Upper lobe of left lung (tissue), 6 donors: ENCODE measurements at places on chromosomes 1 and 21.
A peak's percentile ranks its signal among the peaks of the same experiment; 100 is the strongest.

DNA sequence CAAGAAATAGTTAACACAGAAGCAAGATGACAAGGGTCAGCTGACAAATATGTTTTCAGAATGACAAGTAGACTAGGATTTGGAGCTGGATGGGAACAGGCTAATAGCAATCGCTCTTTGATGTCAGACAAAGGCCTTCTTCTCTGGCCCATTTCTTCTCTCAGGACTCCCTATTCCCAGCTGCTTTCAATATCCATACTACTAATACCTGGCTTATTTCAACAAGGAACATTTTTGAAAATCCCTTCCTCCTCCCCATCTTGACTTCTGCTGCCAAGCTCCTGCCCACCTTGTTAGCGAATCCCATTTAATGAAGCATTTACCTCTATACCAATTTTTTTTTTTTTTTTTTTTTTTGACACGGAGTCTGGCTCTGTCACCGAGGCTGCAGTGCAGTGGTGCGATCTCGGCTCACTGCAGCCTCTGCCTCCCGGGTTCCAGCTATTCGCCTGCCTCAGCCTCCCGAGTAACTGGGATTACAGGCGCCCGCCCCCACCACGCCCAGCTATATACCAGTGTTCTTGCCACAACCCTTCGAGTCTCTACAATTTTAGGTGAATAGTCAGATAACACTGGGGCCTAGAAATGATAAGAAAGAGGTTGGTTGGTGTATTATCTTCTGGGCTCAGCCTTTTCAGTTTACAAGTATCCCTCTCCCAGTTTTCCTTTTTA, 68.4 kb downstream of the MACF1 start:
- DNase-seq, result peak; percentile 53

DNA sequence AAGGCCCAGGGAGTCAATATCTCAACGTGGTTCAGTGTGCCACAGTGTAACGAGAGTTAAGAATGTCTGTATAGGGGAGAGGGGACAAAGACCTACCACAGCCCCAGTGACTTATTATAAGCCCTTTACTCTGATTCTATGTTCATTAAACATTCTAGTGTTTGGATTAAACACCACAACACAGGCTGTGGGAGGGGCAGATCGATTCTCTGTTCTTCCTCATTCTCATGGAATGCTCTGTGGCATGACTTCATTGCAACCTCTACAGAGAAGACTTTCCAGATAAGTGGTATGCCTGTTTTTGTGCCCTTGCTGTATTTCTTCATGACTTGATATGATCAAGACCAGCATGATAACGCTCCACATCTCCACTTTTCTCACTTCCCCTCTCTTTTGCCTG, 39.0 kb upstream of the CD5L start:
- no peak for DNase-seq

- no peak for DNase-seq
Measured at GRCh38 chr1:36885540-36886357, 148.6 kb downstream of the GRIK3 start.

DNA sequence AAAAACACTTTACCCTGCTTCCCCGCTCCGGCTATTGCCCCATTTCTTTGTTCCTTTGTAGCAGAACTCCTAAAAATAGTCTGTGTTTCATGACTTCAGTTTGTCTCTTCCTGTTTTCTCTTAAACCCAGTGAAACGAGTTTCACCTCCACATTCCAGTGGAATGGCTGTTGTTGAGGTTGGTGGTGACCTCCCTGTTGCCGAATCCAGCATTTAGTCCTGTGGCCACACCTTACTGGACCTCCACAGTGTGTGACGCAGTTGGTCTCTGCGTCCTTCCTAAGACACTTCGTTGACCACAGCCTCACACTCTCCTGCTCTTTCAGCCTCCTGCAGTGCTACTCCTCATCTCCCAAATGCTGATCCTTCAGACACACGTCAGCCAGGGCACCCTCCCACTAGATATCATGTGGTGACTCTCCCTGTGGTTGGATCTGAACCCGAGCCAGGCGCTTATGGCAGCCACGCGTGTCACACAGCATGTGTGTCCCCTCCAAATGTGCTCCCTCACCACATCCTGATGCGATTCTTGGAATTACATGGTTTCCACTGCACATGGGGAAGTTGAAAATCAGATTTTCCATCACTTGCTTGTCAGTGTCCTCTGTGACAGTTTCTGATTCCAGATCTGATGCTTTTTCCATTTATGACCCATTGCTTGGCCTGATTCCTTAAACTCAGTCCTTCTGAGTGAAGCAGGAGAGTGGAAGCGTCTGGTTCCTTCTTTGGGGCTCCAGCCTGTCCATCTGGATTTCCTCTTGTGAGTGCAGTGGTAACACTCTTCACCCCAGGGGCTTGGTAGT, 99.1 kb upstream of the ARTN start:
- DNase-seq, result peak; percentile 46

GRCh38 chr1:16134906-16135305, 21.0 kb downstream of the EPHA2 start:
- no peak for DNase-seq

- DNase-seq, result no peak
Measured at GRCh38 chr1:61352845-61353435, 270.6 kb downstream of the NFIA start.

- DNase-seq, result no peak
Measured at GRCh38 chr1:181015251-181015615, 7.4 kb downstream of the STX6 start.
